ENCODE measurements at places on chromosomes 3 and 15. TPM values are rescaled to one million over a fixed set of nuclear protein-coding genes. Genes with fewer than 3 reads are reported as not detected.

CCPG1 gene
- 42.7 TPM for total RNA-seq

ST6GAL1 gene
- total RNA-seq = 0.95 TPM

VIPR1 gene
- not detected for total RNA-seq

KIF7 gene
- 15.1 TPM for total RNA-seq

FBXL2 gene
- 14.8 TPM for total RNA-seq

FES gene
- 30.7 TPM for total RNA-seq

ZNF80 gene
- total RNA-seq = not detected

CAMK1 gene
- 38.5 TPM for total RNA-seq

CCR9 gene
- not detected for total RNA-seq

IGSF10 gene
- total RNA-seq = 0.94 TPM

Data from bronchial smooth muscle cell (primary cell).